ENCODE measurements at places on chromosomes 7 and 10.

GRCh38 chr10:14173391-14173705 lies 157.4 kb downstream of the FRMD4A start:
- peak; percentile 28 for DNase-seq

DNA sequence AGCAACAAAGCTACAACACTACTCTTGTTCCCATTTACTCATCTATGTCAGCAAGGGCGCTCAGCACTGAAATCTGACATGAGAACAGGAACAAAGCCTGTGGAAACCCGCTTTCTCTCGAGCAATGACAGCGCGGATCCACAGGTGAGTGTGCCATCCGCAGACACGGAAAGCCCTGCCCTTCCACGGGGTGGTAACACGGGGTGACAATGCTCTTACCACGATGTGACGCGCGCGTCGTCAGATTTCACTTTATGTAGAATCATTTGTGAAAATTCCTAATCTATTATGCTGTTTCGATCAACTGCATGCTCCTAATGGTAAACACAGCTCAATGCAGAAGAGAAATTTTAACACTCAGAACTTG lies 34.4 kb downstream of the ZFAND2A start:
- no peak for DNase-seq

- DNase-seq, result no peak
Observed at GRCh38 chr7:83879063-83879462, 230.1 kb upstream of the SEMA3E start.

DNA sequence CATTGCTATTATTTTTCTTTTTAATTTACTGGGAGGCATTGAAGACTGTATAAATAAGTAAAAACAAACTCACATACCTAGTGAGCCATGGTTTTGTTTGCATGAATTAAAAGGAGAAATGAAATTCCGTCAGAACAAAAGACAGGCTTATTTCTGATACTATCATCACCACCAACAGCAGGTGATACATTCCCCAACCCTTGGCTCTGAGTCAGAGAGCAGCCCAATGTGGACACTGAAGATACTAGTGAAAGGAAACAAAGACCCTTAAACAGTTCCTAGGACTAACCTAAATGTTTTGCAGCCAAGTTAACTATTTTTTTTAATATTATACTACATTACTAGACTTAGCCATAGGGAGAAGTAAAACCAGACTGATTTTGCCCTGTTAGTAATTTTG lies 31.6 kb downstream of the CHRM2 start:
- DNase-seq, result no peak

GRCh38 chr10:3992382-3993178 lies 207.6 kb upstream of the KLF6 start:
- no peak for DNase-seq

DNA sequence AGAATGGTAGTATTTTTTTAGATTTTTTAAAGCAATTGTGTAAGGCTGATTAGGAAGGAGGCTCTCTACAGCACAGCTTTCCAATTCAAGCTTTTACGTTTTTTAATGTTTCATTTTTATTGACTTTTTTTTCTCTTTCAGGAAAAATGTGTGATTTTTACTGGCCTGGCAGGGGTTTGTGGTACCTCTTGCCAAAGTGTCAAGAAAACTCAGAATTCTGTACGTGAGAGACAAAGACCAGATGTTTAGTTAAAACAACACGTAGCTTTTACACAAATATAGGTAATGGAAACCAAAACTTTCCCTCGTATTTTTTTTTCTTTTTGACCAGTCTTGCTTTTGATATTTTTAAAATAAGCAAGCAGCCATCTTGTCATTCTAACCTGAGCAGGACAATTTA lies 6.0 kb upstream of the NPVF start:
- no peak for DNase-seq

DNA sequence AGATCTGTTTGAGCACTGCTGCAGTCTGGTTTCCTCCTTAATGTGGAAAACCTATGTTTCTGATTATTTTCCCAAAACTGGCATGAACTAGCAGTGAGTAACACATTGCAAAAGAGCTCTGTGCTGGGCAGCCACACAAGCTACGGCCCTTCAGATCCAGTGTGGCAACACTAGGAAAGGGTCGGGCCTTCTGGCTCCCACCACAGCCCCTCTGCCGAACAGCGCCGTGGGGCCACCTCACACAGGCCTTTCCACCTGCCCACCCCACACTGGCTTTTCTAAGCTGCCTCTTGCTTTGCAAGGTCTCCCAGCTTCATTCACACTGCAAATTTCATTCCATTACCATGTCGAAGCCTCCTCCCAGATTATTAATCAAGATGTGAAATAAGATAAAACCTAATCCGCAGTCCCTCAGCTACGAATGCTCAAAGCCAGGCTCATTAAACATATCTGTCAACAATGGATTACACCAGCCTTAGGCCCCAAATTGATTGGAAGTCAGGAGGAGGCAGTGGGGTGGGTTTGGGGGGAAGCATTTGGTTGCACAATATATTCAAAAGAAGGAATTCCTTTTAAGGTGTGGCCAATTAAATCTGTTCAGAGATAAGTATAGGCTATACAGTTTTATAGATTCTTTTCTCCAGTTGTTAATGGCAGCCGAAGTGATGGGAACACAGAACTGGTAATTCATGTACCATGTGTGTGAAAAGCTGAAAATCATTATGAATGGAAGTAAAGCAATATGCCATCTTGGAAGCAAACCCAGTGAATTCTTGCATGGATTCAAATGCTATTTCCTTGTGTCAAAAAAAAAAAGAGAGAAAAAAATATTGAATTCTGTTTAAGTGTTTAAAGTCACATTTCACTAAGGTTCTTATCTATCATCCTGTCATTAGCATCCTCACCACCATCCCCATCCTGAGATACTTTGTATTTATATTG lies 223.7 kb downstream of the MTERF1 start:
- DNase-seq, result peak; percentile 82

GRCh38 chr10:127196282-127197153 lies at the start of gene INSYN2A:
Gene INSYN2A (minus strand): TSS chr10:127196591. CDS start chr10:127176395, 20,196 bp downstream.
- peak; percentile 61 for DNase-seq

GRCh38 chr7:21128062-21128817 lies 299.6 kb upstream of the SP4 start:
- DNase-seq, result no peak

DNA sequence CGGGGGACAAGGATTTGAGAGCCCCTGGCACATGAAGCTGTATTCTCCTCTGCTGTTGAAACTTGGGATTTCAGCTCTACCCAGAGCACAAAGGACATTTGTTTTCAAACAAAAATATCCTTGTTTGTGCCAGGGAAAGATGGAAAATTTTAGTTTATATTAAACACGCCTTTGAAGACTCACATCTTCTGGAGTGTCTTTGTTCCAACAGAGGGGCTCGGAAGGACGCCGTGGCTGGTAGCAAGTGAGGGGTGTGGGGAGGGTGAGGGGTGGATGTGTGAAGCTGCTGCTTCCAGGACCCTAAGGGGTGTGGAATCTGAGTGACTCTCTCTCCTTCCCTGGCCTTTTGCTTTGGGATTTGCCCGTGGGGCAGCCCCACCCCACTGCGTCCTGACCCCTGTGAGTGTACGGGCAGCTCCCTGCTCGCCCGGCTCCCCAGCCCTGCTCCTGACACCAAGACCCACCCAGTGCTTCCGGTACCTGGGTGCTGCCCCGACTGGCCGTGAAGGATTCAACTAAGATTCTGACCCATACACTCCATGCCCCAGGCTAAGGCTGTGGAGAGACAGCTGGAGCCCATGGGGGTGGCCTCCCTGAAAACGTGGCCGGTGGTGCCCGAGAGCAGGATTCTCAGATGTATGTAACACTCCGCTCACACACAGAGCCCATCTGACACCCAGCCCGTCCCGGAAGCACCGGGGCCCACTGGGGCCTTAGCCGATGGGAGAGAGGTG lies 59.6 kb downstream of the ZRANB1 start:
- no peak for DNase-seq

GRCh38 chr10:51342381-51342780 lies 268.1 kb downstream of the PRKG1 start:
- DNase-seq, result no peak

Data from fibroblast of pulmonary artery (primary cell).